SK-N-DZ (cell line): ENCODE measurements at places on chromosomes 2 and 18.

DNA sequence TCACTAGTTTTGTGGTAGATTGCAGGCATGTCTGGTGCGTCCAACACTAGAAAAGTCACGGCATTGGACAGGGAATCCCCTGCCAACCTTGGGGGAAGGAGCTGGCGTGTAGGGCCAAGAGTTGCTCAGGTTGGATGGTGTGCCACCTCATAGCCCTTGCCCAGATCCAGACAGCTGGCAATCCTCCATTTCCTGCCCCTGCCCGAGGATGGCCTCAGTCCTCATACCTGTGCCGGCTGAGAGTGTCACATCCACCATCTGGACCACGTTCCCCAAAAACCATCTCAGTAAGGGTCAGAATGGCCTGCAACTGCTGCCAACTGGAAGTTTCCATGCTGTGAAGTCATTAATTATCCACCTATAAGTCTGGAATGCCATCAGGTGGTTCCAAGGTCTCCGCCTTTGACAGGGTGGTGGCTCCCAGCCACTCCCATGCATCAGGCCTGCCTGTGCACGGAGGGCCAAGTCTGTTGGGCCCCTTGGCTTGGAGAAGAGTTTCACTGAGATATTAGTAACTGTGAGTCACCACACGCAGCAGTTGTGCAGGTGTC lies 55.0 kb downstream of the IMPA2 start:
- DNase-seq: no peak

DNA sequence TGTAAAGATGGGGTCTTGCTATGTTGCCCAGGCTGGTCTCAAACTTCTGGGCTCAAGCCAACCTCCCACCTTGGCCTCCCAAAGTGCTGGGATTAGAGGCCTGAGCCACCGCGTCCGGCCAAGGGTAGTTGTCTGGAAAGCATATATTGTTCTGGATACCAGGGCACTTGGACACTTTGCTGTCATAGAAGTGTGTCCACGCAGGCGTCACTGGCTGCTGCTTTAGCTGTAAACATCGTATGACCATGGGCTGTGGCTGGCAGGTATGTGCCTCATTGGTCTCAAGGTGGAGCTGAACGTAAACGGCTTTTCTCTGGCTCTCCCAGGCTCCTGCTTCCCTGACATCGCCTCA lies 3.2 kb upstream of the GPR35 start:
- DNase-seq: no peak

- DNase-seq: no peak
Observed at GRCh38 chr2:11910971-11911370, 164.5 kb downstream of the LPIN1 start.

GRCh38 chr18:40031435-40031834 lies 1923.6 kb upstream of the PIK3C3 start:
- DNase-seq: no peak

GRCh38 chr2:32812316-32812715 lies 134.4 kb upstream of the LTBP1 start:
- no peak for DNase-seq

- DNase-seq: no peak
Observed at GRCh38 chr2:121255358-121255757, 29.6 kb downstream of the TFCP2L1 start.

- DNase-seq: no peak
Observed at GRCh38 chr2:241619597-241620418, 17.1 kb downstream of the THAP4 start.

DNA sequence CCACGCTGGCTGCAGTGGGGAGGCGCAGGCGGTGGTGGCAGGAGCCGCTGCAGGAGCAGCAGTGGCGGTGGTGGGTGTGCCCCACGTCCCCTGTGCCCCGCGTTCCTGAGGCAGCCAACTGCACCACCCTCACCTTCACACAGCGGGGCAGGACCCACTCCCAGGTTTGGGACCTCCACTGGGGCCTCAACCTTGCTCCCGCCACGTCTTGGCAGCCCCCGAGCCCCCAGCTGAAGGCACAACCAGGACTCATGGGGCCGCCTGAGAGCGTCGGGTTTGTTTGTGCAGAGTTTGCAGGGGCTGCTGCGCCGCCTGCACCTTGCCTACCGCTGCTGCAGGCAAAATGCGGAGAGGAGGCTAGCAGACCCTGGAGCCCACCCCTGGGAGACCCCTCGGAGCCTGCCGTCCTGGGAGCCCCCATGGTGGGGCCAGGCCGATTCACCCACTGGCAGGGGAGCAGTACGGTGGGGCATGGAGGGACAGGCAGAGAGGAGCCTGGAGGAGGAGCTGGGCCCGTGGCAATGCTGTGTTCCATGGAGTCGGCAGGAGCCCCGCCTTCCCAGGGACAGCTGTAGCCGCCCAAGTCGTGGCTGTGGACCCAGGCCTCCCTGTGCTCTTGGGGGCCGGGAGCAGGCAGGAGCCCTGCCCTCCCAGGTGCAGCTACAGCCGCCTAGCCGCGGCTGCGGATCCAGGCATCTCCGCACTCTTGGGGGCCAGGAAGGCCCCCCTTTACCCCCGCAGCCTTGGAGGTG lies 14.7 kb upstream of the EML6 start:
- peak; percentile 65 for DNase-seq

DNA sequence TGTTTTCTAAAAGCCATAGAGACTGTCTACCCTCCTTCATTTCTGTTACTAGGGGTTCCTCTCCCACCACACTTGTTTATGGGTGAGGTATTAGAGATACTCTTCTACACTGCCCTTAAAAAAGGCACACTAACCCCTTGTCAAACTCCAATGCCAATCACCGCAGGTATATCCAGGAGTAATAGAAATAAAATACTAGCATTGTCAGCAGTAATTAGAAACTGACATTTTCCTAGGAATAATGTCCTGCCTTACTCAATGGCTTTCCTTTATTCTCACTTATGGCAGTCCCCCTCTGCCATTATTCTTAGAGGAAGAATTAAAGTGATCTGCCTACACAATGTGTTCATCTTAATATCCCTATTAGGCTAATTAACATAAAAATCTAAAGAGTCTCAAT lies 5.0 kb upstream of the BUB1 start:
- DNase-seq: no peak

DNA sequence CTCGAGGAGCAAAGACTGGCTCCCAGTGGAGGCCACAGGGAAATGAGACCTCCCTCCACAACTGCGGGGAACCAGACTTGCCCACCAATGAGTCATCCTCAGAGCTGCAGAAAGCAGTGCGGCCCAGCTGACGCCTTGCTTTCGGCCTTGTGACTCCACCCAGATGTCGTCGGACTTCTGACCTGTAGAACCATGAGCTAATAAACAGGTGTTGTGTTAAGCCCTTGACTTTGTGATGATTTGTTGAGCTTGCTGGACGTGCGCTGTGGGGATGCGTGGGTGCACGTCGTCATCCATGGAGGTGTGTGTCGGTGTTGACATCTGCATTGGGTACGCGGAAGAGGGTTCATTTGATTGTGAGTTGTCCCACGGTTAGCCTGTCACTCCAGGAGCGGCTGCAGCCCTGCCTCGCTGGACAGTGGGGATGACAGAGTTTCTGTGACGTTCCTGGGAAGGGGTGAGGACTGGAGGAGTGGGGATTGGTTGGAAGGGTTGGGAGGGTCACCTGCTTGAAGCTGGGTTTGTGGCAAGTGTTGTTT lies 154.1 kb downstream of the SH3BP4 start:
- no peak for DNase-seq

- DNase-seq: peak; percentile 73
Observed at GRCh38 chr2:175203621-175204496, 22.3 kb upstream of the ATP5MC3 start.

DNA sequence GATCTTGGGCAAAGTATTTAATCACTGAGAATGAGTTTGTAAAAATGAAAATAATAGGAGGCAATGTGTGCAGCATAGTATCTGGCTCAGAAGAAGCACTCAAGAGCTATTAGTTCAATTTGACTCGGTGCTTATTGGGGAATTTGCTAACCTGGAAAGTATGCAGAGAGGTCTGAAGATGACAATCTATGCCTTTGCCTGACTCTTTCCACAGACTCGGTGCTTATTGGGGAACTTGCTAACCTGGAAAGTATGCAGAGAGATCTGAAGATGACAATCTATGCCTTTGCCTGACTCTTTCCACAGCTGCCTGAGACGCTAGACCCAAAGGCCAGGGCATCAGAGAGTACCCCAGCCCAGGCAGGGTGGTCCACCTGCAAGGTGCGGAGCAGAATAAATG lies 12.2 kb upstream of the SH3BP4 start:
- DNase-seq: no peak

GRCh38 chr2:71190656-71191569 lies 36.0 kb downstream of the PAIP2B start:
- no peak for DNase-seq

DNA sequence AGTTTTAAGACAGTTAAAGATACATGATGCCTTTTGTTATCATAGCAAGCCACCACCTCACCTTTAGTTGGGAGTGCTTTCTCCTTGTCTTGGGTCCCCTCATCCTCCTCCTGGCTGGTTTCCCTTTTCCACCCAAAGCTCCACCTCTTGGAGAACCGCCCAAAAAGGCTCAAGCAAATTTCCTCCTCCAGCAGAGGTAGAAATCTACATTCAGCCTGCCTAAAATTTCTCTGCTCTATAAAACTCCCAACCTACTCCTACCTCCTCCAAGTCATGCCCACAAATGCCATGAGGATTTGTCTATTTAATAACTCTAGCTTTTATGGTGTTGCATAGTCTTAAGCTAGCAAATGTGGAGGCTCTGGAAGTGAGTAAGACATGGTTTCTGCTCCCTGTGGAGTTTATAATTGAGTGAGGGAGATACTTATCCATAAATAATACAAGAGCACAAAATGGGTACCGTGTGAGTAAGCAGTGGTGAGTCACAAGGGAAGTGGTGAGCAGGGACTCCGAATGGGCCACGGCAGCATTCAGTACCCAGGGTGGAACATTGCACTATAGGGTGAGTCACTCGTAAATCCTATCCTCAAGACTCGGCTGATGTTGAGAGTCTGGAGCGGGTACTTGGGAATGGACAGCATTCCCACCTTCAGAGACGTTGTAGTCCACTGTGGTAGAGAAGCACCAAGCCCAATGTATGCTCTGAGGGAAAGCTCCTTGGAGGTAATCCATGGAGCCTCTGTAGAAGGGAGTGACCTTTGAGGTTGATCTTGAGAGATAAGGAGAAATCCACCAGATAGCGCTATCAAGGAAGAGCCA lies 146.3 kb downstream of the RTN4 start:
- no peak for DNase-seq

DNA sequence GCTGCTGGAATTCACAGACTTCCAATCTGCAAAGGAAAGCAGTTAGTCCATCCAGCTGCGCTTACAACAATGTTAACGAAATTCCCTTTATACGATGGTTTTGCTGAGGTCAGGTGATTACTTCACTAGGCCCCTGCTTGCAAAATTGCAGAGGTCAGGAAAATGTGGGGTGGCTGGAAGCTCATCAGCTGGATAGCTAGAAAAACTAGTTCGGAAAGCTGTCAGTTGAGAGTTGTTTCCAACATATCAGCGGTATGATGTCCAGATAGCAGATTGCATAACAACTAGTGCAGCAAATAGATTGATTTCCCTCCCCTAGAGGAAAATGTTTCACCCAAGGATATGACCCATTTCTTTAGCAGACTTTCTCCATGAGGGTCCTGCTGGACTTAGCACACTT lies 2021.1 kb upstream of the CELF4 start:
- DNase-seq: no peak

DNA sequence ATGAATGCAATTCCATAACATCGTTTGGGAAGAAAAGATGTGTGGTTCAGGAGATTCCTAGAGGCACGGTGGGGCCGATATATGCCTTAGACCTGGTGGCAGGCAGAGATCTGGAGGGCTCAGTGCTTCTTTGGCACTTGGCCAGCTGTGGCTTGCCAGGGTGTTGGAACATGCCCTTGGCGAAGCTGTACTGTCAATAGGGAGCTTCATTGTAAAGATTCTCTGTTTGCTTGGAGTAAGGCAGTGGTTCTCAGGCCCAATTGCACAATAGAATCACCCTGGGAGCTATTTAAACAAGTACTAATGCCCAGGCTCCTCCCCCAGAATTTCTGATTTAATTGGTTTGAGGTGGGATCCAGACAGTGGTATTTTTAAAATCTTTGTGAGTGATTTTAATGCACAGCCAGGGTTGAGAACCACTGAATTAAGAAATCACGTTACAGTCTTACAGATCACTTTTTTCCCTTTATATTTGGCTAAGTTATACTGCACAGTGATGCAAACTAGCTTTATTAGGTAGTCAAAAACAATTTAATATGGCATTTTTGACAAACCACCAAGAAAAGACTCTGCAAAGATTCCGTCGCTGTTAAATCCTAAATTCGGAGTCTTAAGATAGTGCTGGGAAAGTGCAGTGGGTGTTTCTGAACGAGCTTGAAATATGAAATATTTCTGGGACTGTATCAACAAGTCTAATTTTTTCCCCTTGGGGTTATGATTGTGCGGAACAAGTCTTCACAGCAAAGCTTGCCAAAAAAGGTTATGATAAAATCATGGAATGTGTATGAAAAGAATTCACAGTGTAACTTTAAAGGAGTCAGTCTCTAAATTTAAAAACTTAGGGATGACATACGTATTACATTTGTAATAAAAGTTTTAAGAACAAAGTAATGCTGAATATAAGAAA lies 78.0 kb downstream of the CRIM1 start:
- DNase-seq: no peak

DNA sequence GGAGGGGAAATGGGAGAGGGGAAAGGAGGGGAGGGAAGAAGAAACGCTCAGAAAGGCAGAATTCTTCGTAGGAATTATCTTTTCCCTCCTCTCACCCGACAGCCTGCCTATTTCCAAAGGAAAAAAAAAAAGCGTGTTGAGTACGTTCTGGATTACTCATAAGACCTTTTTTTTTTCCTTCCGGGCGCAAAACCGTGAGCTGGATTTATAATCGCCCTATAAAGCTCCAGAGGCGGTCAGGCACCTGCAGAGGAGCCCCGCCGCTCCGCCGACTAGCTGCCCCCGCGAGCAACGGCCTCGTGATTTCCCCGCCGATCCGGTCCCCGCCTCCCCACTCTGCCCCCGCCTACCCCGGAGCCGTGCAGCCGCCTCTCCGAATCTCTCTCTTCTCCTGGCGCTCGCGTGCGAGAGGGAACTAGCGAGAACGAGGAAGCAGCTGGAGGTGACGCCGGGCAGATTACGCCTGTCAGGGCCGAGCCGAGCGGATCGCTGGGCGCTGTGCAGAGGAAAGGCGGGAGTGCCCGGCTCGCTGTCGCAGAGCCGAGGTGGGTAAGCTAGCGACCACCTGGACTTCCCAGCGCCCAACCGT lies at the start of gene GAD1:
TSS of gene GAD1 (plus strand) at position 384 of the 589 bp plus-strand sequence. CDS start 1,705 bp downstream, outside the sequence.
- DNase-seq: no peak

- no peak for DNase-seq
Observed at GRCh38 chr2:143524119-143524553, 394.9 kb downstream of the ARHGAP15 start.

GRCh38 chr2:39547811-39548719 lies 111.0 kb upstream of the MAP4K3 start:
- no peak for DNase-seq

- DNase-seq: no peak
Observed at GRCh38 chr2:99127981-99128380, 13.5 kb upstream of the C2orf15 start.

- no peak for DNase-seq
Observed at GRCh38 chr2:21251216-21251980, 127.6 kb downstream of the TDRD15 start.

DNA sequence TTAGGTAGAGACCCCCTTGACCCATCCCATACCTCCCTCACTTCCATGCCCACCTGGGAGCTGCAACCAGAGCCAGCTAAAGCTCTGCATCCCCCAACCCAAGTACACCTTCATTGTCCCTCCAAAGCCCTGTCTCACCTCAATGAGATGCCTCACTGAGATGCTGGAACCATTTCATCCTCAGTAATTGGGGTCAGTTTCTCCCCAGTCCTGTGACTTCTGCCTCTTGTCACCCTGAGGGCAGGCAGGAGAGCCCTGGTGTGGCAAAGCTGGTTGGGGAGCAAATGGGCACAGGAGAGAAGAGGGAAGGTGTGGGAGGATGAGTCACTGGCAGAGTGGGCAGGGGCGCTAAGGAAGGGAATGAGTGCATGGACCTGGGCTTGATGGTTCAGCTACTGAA lies 27.9 kb upstream of the NT5DC4 start:
- no peak for DNase-seq
